ENCODE measurements at places on chromosomes 11 and 22.

- no peak for DNase-seq
Measured at GRCh38 chr11:46599340-46600193, 5.7 kb upstream of the AMBRA1 start.

- peak; percentile 4 for DNase-seq
Measured at GRCh38 chr11:8018484-8019313, 31.6 kb downstream of the EIF3F start.

GRCh38 chr22:20117633-20118299 is 740 bp upstream of the TRMT2A start:
- no peak for DNase-seq

DNA sequence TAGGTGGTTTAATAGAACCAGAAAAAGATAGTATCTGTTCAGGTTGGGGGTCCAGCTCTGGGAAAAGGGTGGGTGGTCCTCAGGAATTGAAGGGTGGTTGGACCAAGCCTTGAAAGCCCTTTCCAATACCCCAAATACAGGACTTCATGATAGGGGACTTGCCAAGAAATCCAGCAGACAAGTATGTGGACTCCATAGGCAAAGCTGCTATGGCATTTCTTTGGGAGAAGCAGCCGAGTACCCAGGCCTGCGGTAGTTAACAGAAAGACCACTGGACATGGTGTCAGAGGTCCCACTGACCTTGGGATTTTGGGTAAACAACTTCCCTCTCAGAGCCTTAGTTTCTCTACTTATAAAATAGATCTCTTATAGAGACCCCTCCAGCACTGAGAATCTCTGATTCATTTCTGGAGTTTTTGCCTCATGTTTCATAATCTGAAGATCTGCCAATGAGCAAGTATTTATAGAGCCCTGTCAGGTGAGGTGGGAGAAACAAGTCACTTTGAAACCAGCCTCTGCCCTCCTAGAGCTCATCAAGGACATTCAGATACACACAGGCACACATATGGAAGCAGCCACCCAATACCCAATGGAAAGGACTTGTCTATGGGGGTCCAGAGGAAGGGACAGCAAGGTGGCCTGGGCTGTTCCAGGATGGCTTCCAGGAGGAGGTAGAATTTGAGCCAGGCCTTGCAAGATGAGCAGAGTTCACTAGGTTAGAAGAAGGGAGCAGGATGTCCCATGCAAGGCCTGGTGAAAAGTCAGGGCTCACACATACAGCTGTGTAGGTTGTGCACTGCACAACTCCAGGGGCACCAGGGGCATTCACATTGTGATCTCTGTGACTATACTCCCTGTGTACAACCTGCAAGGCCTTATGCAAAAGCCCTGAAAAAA is 31.0 kb upstream of the ACCSL start:
- DNase-seq, result no peak

DNA sequence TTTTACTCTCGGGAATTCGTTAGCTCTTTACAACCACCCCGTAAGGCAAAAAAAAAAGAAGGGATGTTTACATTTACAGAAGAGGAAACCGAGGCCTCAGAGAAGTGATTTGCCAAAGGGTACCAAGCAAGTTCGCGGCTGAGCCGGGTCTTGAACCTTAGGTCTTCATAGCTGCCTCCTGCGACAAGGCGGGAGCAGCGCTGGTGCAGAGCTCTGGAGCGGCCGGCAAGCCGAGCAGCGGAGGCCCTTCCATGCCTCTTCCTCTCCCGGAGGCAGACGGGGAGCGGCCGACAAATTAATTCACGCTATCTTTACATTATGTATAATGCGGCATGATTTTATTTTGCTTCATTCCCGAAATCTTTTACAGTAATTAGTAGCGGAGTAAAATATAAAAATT is 536.3 kb downstream of the INSC start:
- no peak for DNase-seq

GRCh38 chr22:20963201-20964052 is 3.6 kb upstream of the AIFM3 start:
- no peak for DNase-seq

- DNase-seq, result peak; percentile 2
Measured at GRCh38 chr11:75547617-75548058, 14.4 kb upstream of the SERPINH1 start.

DNA sequence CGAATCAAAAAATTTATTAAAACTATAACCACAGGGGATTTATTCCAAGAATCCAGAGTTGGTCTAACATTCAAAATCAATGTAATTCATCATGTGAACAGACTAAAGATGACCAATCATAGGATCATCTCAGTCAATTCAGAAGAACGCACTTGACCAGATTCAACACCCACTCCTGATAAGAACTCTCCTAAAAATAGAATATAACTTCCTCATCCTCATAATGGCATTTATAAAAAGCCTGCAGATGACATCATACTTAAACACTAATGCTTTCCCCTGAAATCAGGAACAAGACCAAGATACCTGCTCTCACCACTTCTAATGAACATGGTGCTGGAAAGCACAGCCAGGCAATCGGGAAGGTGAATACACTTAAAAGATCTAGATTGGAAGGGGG is 10.5 kb upstream of the MUC2 start:
- DNase-seq, result no peak

DNA sequence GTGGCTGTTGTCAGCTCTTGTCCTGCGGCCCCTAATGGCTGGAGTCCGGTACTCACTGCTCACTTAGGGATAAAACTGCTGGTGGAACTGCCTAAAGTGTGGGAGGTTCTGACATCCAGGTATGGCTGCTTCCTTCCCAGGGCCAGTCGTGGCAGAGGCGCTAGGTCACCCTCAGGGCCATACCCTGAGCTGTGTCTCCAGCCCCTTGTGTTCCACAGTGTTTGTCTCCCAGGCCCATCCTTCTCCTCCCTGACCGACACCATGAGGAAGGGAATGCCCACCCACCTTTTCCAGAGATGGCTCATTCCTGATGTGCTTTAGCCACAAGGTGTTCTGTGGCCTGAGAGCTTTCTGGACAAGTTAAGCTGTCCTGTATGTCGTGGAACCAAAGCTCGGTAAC is 12.4 kb upstream of the ACR start:
- no peak for DNase-seq

DNA sequence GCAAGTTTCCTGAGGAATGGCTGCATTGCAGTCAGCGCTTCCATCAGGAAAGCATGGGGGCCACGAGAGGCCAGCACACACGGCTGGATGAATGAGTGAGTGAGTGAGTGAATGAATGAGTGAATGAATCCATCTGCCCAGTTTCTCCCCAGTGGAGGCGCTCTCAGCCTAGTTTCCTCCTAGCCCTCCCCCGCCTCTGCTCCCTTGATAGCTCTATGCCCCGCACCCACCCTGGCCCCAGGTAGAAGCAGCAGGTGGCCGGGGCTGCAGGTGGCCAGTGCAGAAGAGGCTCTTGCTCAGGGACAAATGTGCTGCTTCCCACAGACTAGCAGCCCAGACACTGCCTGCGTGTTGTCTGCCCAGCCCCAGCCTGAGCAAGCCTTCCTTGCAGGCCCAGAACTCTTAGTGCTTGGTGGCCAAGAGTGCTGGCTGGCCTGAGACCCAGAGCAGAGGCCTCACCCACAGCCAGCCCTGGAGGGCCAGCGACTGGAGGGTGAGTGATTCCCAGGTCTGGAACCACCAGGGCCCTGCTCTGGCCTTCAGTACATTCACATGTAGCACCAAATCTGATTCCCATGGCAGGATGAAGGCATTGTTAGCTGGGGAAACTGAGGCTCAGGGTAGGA is 31.1 kb upstream of the PDGFB start:
- DNase-seq, result no peak

GRCh38 chr11:115194802-115195110 is 309.5 kb downstream of the CADM1 start:
- DNase-seq, result no peak

- no peak for DNase-seq
Measured at GRCh38 chr11:69380451-69380901, 86.5 kb downstream of the MYEOV start.

DNA sequence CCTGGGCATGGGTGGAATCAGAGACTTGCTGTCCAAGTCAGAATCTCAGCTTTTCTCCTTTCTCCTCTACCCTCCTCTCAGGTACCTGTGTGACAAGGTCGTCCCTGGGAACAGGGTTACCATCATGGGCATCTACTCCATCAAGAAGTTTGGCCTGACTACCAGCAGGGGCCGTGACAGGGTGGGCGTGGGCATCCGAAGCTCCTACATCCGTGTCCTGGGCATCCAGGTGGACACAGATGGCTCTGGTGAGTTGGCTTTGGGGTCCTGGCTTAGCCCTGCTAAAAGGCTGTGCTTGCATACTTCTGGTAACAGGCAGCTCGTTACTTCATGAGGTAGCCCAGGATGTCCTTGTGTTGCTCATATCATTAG is 10.7 kb downstream of the MCM5 start:
- no peak for DNase-seq

DNA sequence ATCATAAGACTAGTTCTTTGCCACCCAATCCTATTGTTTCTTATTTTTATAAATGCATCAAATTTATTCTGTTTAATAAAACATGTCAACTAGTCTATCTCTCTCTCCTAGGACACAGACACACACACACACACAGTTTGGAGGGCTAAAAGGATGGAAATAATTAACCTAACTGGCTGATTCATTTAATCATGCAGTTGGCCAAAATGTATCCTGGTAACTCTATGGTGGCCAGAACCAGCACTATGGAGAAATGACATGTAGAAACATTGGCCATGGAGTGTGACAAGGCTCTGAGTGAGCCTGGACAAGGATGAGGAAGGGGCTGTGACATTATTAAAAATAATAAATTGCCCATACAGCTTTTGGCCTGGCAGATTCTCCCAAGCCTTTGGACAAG is 64.1 kb downstream of the CLPB start:
- DNase-seq, result no peak

GRCh38 chr11:111639226-111639925 is 37.1 kb downstream of the SIK2 start:
- no peak for DNase-seq

DNA sequence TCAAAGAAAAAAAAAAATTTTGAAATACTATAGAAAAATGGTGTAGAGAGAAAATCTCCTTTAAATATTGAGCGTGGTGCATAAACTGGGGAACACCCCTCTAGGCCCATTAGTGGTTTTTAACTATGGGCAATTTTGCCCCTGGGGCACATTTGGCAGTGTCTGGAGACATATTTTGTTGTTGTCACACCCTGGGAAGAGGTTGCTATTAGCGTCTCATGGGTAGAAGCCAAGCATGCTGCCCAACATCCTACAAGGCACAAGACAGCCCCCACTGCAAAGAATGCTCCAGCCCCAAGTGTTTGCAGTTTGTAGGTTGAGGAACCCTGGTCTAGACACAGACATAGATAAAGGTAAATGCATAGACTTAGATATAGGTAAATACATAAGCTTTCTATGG is 92.6 kb downstream of the KIAA1671 start:
- no peak for DNase-seq

- no peak for DNase-seq
Measured at GRCh38 chr22:49583886-49584505, 243.7 kb downstream of the BRD1 start.

DNA sequence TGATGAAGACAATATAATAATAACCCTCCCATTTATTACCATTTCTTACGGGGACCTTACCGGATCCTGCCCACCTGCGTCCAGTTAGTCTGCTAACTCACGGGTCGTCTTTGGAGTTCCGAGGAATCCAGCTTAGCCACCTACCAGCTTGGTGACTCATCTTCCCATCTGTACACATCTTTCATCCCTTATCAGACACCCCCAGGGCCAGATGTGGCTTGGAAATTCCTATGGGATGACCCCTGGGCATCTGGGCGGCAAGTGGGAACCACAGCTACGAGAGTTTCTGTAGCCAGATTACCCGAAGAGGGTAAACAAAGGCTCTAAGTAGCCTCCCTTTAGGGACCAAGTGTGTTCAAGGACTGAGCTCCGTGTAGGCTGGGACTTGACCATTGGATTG is 12.8 kb upstream of the PRR5 start:
- no peak for DNase-seq

DNA sequence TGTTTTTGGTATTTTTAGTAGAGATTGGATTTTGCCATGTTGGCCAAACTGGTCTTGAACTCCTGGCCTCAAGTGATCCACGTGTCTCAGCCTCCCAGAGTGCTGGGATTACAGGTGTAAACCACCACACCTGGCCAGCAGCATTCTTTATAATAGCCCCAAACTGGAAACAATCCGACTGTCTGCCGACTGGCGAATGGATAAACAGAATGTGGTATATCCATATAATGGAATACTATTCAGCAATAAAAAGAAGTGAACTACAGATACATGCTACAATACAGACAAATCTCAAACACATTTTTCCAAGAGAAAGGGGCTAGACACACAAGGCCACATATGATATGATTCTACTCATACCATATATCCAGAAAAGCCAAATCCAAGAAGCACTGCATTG is 151.3 kb downstream of the ST3GAL4 start:
- DNase-seq, result no peak
